CD4-positive, alpha-beta T cell treated with Interleukin-17A for 1 hour (primary cell): ENCODE measurements at places on chromosomes 13 and 19.

GRCh38 chr13:51577690-51578089 is 6.6 kb upstream of the WDFY2 start:
- DNase-seq = no peak

GRCh38 chr19:33432446-33433170 is 59.1 kb downstream of the CEBPG start:
- no peak for DNase-seq

DNA sequence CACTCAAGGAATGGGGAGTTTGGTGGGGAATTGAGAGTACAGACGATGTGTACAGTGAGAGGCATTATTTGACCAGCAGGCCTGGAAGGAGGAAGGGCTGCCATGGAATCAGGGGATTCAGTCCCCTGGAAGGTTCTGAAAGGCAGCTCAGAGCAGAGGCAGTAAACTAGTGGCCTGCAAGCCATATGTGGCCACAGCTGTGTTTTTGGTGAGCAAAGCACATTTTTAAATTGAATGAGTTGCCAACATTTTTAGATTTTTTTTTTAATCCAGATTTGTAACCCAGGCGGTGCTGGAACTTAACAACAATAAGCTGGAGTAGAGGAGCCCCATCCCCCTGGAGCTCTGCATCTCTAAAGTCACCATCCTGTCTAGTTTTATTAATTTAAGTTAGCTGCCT is 95.3 kb upstream of the IPO5 start:
- DNase-seq = no peak

GRCh38 chr19:48292798-48293197 is 22.9 kb downstream of the ZNF114 start:
- no peak for DNase-seq

- no peak for DNase-seq
Observed at GRCh38 chr13:44471686-44472085, 98.1 kb downstream of the SERP2 start.

DNA sequence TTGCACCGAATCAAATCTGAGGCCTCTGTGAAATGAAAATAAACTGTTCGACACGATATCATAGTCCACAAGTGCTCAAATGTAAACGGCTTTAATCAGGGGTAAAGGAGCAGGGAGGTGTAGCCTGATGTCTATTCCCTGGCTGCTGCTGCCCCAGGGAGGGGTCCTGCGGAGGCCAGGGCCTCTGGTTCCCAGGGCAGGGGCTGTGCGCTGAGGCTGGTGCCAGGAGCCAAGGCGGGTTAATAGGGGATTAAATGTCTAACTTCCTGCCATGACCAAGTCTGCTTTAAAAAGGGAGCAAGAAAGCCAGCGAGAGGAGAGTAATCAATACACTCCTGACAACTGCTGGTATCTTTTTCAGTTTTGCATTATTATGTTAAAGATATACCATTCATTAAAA is 59.4 kb downstream of the ZNF536 start:
- no peak for DNase-seq

DNA sequence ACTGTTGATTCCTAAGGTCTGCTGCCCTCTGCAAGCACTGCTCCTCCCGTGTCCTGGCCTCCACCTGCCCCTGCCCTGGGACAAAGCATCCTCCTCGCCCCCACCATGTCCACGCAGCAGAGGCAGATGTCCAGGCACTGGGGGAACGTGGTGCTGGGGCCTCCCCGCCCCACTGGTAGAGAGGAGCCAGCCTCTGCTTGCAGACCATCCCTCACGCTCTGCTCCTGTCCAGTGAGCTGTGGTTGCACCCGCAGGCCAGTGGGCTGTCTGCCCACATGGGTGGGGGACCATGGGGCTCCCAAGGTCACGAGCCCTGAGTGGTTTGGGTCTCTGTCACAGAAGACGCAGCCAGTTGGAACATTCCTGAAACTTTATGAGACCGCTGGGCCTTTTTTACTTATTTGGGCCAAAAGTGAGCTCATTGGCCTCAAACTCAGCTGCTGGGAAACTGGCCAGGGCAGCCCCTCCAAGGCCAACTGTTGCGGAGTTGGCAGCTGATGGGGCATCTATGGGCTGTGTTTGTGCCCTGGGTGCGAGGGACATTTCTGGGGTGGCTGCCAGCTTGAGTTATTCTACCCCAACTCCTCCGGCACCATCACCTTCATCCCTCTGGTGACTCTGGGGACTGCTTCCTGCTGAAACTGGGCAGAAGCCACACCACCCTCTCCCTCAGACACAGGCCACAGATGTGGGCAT is 64.8 kb upstream of the F7 start:
- no peak for DNase-seq

- DNase-seq = no peak
Observed at GRCh38 chr13:50552424-50552966, 291.0 kb downstream of the DLEU7 start.

DNA sequence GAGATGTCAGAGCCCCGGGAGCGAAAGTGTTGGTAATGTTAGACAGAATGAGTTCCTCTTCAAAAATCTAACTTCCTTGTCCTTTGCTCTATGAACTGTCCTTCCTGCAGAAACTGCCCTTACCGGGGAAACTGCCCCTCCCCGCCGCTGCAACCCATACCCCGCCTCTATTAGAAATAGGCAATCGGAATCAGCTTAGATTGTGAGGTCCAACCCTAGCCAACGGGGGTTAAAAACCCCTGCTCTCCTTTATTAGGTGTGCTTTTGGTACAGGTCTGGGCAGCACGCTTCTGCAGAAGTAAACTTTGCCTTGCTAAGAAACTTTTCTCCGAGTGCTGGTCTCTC is 11.5 kb upstream of the CAPNS1 start:
- peak; percentile 11 for DNase-seq

DNA sequence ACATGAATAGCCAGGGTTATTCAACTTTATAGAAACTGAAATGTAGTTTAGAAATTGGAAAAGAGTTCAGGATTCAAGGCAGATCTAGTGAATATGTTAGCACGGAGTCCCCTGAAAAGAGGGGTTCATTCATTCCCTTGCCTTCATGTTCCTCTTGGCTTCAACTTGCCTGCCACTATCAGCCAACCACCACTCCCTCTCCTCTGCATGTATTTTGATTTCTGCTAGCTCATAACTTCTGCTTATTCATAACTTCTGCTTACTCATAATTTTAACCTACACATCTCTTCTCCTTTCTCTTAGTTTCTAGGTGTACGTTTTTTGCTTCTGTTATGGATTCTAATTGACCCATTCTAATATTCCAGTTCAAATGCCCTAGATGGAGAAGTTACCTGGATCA is 5.5 kb upstream of the SERTM1 start:
- no peak for DNase-seq

DNA sequence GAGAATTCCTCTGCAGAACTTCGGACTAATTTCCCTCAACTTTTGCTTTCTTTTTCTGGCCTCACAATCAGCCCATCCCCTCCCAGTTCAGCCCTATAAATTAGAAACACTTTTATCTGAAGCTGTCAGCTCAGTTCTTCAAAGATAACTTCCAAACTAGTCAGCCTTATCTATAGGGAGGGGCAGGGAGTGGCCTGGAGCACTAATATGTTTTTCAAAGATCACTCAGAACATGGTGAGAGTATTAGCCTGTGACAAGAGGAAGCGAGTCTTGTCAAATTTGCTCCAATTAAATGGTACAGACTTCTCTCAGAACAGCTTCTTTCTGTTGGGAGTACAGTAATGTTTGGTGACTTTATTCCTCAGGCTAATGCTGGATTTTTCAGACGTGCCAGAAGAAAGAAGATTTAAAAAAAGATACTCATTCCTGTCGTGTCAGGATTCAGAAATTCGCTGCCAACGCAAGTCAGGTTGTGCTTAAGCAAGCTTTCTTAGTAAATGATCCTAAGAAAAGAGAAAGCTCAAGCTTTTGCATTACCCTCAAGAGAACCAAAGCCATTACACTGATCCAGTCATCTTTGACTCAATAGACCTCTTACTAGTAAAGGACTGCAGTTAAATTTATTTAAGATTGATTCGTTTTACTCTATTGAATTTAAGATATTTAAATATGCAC is 1033.6 kb downstream of the SLITRK5 start:
- no peak for DNase-seq

DNA sequence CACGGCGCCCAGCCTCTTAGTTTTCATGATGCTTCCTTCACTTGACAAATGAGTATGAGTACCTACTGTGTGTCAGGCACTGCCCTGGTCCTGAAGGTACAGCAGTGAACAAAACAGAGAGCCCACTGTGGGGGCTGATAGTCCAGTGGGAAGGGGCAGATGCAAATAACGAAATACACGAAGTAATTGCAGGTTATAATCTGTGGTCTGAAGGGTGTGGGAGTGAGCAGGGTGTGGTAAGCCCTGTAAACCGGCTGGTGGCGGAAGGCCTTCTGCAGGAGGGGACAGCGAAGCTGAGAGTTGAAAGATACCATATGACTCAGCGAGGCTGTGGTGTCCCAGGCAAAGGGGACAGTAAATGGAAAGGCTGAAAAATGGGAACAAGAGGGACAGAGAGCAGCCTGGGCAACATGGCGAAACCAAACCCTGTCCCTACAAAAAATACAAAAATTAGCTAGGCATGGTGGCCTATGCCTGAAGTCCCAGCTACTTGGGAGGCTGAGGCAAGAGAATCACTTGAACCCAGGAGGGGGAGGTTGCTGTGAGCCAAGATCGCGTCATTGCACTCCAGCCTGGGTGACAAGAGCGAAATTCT is 60.5 kb downstream of the MAP4K1 start:
- peak; percentile 53 for DNase-seq

GRCh38 chr19:55216461-55217198 is 7.3 kb upstream of the PTPRH start:
- peak; percentile 31 for DNase-seq

DNA sequence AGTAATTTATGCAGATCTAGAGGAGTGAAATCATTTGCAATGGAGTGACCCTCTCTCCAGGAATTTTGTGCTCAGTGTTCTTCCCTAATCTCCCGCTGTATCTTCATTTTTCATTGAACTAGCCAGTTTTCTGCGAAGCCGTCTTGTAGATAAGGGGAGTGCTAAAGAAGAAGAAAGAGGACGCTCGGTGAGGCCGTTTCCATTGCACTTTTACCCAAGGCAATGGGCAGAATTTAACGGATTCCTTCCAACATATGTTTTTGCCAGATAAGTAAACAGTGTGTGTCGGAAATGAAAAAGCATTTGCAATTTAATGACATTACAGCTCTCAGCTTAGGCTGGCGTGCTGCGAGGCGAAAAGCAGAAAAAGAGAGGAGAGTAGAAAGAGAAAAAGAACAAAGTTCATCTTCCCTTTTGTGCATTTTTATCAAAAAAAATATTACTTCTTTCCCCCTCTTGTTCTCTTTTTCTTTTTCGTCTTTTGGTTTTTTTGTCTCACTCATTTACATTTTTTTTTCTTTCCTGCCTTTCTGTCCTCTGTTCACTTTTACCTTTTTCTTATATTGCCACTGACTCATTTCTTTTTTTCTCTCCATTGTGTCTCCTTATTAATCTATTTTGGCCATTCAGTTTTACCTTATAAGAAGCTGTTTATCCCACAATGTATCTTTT is 49.9 kb downstream of the SOX21 start:
- no peak for DNase-seq

- no peak for DNase-seq
Observed at GRCh38 chr13:106555631-106556328, 12.2 kb downstream of the ARGLU1 start.

GRCh38 chr19:7942981-7943443 is 454 bp downstream of the TIMM44 start:
- DNase-seq = no peak

GRCh38 chr19:10402441-10403038 is 802 bp downstream of the CDC37 start:
- peak; percentile 37 for DNase-seq

GRCh38 chr19:51808333-51808986 is 13.5 kb downstream of the FPR3 start:
- no peak for DNase-seq

- DNase-seq = no peak
Observed at GRCh38 chr19:11425719-11426457, 6.8 kb upstream of the RGL3 start.

- DNase-seq = no peak
Observed at GRCh38 chr13:23622985-23623384, 52.8 kb downstream of the TNFRSF19 start.

DNA sequence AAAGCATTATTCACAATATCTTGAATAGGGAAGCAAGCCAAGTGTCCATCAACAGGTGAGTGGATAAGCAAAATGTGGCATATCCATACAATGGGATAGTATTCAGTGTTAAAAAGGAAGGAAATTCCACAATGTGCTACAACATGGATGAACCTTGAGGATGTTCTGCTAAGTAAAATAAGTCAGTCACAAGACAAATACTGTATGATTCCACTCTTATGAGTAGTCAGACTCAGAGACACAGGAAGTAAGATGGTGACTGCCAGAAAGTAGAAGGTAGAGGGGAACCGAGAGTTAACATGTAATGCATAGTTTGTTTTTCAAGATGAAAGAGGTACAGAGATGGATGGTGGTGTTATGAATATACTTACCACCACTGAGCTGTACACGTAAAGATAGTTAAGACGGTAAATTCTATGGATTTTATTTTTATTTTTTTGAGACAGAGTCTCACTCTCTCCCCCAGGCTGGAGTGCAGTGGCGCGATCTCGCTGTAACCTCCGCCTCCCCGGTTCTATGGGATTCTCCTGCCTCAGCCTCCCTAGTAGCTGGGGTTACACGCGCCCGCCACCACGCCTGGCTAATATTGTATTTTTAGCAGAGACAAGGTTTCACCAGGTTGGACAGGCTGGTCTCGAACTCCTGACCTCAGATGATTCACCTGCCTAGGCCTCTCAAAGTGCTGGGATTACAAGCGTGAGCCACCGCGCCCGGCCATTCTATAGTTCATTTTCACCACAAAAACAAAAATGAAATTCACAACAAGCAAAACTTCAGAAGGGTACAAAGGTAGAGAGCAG is 1.0 kb upstream of the CHAMP1 start:
- DNase-seq = peak; percentile 14

- DNase-seq = no peak
Observed at GRCh38 chr19:54011507-54012211, 20.2 kb downstream of the CACNG6 start.

DNA sequence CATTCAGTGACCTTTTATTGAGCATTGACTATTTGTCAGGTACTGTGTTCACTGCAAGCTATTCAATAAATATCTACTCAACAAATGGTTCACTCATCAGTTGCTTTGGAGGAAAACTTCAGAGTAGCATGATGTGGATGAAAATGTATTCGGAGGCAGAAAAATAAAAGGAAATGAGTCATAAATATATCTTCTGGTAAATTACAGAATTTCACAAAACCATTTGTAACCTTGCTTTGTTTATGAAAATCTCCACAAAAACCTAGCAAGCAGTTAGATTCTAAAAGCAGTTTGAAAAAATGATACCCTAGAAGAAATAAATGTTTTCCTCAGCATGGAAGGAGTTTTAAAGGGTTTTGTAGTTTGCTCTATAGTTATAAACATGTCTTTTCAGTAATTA is 399.6 kb downstream of the LMO7 start:
- DNase-seq = no peak

GRCh38 chr13:73844986-73845385 is 289.2 kb downstream of the KLF12 start:
- DNase-seq = no peak

- peak; percentile 14 for DNase-seq
Observed at GRCh38 chr13:79450110-79450509, 30.8 kb upstream of the NDFIP2 start.

- DNase-seq = peak; percentile 13
Observed at GRCh38 chr13:45441633-45442032, 23.1 kb upstream of the COG3 start.
